T-helper 1 cell treated with Interleukin-12 subunit alpha and Interleukin-12 subunit beta and Interleukin-4 antibody, amounts not matched to agents 30 ng/mL and 1 ng/mL, for 36 hours (primary cell): ENCODE measurements at places on chromosomes 12 and 14. TPM values are rescaled to one million over a fixed set of nuclear protein-coding genes. Genes with fewer than 3 reads are reported as not detected.

The CIROP gene
- total RNA-seq: not detected in 2 replicates

The B4GALNT1 gene
- total RNA-seq: 4.3 and 4.5 TPM in 2 replicates

The NUP107 gene
- 79.2 and 93.6 TPM in 2 replicates for total RNA-seq

The LRTM2 gene
- total RNA-seq: 0.41 TPM in 1 of 2 replicates, not detected in the other

The MYH6 gene
- 0.56 and 1.2 TPM in 2 replicates for total RNA-seq

The KRT82 gene
- total RNA-seq: not detected in 2 replicates

The KRT86 gene
- total RNA-seq: 1.9 and 3.4 TPM in 2 replicates

The CMA1 gene
- total RNA-seq: not detected in 2 replicates

The SPRYD3 gene
- 33.9 and 35.7 TPM in 2 replicates for total RNA-seq

The RESF1 gene
- 182 TPM in 2 replicates for total RNA-seq

The PRICKLE1 gene
- total RNA-seq: 0.15 and 0.27 TPM in 2 replicates

The IL23A gene
- total RNA-seq: 31.6 and 32.8 TPM in 2 replicates

The SOX5 gene
- 0.86 and 1.5 TPM in 2 replicates for total RNA-seq

The TAS2R9 gene
- total RNA-seq: 0.27 TPM in 1 of 2 replicates, not detected in the other

The CLEC4C gene
- not detected in 2 replicates for total RNA-seq

The SLC6A15 gene
- total RNA-seq: not detected in 2 replicates

The HCFC2 gene
- total RNA-seq: 17.7 and 18.5 TPM in 2 replicates

The PLBD1 gene
- total RNA-seq: not detected in 2 replicates
